ENCODE measurements at places on chromosomes 16 and 17.

DNA sequence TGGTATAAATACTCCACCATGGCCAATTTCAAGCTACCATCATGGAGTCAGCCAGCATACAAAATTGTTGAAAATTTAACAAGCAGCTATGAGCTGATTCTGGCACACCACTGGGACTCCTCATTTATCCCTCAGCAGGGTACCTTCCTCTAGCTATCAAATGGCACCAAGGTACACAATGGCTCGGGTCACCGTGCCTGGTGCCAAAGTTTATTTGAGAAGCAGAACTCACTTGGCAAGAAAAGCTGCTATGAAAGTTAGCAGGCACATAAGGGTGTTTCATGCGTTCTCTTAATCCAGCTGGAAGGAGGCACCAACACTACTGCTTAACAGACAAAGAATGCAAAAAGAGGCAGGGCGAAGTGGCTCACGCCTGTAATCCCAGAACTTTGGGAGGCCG, 51.6 kb downstream of the IKZF3 start:
- no peak for DNase-seq

GRCh38 chr17:81566461-81567126, 14.4 kb upstream of the FAAP100 start:
- no peak for DNase-seq

DNA sequence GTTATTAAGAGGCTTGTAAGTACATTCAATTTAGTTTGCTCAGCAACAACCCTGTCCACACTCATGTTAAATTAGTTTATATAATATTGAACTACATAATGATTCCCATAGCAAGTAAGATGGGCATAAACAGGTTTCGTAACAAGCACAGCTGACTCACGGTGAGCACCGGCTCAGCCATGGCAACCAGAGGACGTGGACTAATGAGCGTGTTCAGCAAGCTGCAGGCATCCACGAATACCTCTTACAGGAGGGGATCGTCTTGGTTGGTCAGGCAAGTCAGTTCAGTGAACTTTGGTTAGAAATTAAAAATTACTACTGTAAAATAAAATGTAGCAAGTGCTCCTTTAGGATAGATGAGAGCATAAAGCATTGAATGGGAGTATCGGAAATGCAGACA, 58.4 kb downstream of the ELAC2 start:
- DNase-seq: no peak

GRCh38 chr17:59010026-59010425, 96.7 kb downstream of the TRIM37 start:
- no peak for DNase-seq

- no peak for DNase-seq
Measured at GRCh38 chr17:19719355-19720209, 3.2 kb upstream of the SLC47A2 start.

DNA sequence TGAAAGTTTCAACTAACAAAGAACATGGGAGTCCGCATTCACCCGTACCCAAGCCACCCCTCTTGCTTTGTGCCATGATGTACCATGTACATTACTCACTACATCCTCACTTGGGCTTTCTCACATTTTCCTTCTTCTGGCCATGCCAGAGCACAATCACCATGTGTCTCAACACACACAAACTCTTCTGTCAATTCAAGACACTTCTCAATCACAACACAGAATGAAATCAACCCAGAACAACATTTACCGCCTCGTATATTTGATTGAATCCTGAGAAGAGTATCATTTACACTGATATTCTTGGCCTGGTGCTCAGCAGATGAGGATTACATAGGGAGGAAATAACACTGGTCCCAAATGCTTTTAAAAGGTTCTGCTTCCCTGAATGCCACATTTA, 4.5 kb downstream of the ADAMTS18 start:
- no peak for DNase-seq

DNA sequence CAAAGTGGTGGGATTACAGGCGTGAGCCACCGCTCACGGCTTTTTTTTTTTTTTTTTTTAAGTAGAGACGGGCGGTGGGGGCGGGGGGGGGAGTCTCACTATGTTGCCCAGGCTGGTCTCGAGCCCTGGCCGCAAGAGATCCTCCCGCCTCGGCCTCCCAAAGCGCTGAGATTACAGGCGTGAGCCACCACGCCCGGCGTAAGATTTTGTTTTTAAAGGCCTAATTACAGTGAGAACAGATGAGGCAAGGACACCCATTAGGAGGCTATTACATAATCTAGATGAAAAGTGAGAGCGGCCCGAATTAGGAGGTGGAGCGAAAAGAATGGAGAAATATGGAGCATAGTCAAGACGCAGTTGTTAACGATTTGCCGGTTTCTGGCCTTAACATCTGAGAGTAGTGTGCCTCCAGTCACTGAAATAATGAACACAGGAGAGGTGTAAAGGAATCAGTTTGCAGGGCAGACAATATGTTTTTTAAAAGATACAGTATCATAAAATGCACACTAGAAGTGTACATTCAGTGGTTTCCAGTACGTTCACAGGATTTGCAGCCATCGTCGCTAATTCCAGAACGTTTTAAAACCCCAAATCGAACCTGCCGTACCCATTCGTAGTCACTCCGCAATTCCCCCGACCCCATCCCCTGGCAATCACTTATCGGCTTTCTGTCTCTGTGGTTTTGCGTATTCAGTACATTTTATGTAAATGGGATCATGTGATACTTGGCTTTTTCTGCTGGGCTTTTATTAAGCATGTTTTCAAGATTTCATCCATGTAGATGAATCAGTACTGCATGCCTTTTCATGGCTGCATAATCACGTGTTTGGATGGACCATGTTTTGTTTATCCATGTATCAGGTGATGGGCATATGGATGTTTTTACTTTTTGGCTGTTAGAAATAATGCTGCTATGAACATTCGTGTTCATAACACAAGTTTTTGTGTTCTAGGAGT, 1.4 kb upstream of the SLX4 start:
- DNase-seq: no peak

DNA sequence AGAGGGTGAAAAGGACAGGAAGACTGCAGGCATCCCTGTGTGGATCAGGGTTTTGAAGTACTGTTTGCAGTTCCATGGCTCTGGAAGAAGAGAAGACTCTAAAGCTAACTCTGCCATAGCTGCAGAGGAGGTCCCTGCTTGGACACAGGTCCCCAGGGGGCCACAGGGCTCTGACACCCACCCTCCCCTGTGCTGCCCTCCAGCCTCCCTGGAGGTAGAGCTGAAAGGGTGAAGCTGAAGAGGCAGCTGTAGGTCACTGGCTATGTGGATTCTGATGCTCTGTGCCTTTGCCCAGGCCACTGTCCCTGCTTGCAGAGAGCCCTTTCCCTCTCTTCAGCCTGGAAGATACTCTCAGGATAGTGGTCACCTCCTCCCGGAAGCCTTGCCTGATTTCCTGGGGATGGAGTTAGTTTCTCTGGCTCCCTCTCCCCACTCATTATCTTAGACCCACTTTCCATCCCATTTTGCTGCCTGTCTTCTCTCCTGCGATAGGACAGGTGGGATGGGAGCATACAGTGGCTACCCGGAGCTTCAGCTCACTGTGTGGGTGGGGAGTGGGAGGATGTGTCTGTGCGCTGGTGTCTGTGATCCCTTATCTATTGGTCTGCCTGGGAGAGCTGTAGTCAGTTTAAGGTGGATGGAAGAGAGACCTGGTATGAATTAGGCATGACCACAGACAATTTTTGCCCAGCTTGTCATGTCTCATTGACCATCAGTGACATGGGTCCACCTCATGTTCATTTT, 89.8 kb upstream of the TMEM97 start:
- DNase-seq: no peak

DNA sequence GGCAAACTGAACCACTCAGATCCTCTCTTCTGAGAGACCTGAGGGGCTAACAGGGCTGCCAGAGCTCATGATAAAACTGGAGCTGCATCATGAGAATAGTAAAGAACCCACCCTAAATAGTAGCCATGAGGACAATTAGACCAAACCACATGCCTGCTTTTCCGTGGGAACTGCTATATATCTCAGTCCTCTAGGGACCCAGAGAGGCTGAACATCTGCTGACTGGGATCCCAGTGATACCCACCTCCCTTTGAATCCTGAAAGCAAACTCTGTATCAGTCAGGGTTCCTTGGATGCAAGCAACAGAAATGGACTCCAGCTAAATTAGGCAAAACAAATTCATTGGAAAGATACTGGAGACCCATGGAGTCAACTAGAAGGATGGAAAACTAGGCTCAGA, 6.5 kb downstream of the MT1X start:
- DNase-seq: no peak

GRCh38 chr16:49419006-49419405, 45.4 kb downstream of the C16orf78 start:
- no peak for DNase-seq

- DNase-seq: no peak
Measured at GRCh38 chr17:57370619-57371018, 114.3 kb downstream of the MSI2 start.

GRCh38 chr17:59506894-59507726, 58.3 kb upstream of the DHX40 start:
- DNase-seq: no peak

- DNase-seq: no peak
Measured at GRCh38 chr17:17924857-17925250, 47.3 kb downstream of the TOM1L2 start.

- DNase-seq: no peak
Measured at GRCh38 chr16:48542020-48542473, 67.9 kb downstream of the N4BP1 start.

DNA sequence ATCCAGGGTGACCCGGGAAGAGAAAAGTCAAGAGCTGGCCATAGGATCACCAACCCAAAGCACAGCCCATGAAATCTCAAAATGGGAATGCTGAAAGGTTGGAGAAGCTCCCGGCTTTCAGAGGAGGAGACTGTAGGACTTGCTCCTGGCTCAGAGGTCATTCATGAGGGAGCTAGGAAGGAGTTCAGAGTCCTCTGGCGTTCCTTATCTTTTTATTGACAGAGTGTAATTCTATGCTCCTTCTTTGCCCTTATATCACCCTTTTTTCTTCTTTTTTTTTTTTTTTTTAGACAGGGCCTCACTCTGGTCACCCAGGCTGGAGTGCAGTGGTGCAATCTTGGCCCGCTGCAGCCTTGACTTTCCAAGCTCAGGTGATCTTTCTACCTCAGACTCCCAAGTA, 27.3 kb upstream of the CNOT1 start:
- no peak for DNase-seq

DNA sequence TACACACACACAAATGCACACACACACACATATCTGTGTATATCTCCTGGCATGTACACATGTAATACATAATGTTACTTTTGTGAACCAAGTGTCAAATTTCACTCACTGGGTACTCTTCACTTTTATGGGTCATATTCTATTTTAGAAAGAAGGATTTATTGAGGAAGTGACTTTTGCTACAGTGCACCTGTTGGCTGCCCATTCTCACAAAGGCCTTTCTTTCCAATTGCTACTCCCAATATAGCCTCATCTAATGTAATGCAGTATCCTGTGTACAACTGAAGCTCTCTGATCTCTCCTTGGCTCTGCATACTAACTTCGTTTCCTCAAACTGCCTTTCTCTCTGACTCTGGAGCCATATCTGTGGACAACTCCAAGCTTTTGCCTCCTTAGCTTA, 107.5 kb downstream of the ABCA8 start:
- no peak for DNase-seq

DNA sequence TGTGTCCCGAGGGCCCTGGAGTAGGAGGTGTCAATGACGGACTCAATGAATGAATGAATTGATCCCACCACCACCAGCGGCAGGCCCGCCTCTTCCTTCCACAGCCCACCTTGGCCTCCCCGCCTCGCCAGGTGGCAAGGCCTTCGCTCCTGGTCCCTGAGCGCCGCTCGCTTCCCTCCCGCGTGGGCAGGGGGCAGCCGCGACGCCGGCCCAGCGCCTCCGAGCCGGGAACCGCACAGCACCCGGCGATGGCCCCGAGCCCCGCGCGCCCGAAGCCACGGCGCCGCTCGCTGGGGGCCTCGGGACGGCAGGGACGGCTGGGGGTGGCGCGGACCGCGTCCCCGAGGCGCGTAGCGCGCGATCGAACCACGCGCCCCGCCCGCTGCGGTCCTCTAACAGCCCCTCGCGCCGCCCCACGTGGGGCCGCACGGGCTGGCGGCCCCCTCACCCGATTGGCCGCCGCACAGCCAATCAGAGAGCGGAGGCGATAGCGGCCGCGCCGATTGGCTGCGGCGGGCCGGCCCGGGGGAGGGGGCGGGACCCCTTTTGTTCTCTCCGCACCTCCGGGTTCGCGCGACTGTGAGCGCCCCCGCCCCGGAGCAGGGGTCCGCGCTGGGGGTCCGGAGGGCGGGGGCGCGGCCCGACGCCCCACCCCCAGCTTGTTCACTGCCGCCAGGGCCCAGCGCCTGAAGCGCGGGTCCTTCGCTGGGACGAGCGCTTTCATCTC, 31.4 kb downstream of the ACTG1 start:
- no peak for DNase-seq

DNA sequence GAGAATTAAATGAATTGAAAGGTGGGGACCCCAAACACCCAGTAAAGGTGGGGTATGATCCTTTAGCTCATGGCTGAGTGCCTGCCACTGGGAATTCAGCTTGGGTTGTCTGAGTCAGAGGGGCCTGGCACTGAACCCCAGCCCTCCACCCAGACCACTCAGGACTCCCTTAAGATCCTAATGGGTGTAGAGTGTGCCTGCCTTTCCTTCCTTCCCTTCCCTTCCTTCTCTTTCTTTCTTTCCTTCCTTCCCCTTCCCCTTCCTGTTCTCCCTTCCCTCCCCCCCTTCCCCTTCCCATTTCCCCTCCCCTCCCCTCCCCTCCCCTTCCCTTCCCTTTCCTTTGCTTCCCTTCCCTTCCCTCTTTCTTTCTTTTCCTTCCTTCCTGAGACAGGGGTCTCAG, 29.9 kb upstream of the GNA13 start:
- DNase-seq: no peak

DNA sequence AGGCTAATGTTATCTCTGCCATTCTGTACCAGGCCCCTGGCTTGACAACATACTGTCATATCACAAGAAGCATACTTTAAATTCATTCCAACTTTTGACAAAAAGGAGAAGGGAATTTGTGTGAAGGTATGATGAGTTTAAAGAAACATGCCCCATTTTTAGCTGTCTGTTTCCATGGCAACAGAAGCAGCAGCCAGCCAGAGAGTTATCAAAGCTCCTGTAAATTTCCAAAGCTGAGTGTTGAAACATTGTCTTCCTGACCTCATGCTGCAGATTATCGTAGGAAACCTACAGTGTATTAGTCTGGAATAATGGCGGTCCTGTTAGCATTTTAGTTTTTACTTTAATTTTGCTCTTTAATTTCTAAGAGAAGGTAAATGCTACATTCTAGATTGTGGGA, 124.9 kb downstream of the MRTFB start:
- no peak for DNase-seq

DNA sequence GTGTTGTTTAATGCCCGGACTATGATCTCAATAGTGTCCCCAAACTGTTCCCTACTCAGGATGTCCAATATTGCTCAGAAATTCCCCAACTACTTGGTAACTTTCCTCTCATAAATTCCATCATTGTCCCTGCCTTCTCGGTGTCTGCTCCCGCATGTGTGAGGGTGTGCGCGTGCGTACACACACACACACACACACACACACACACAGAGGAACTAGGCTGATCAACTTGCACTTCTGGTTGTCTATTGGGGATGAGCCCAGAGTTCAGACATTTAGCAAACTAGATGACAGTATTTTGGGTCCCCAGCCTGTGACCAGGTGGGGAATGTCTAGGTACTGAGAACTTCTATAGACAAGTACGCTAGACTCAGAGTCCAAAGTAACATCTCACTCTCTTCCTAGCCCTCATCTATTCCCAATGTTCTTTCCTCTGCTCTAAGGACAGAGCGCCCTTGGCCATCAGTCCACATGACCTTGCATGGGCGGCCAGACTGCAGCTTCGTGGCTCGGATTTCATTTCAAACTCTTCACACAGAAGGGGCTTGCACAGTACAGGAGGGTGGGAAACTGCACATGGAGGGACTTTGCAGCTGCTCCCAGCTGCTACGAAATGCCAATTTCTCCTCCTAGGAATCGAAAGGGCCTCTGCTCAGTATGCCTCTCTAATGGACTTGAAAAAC, 5.3 kb downstream of the HS3ST3A1 start:
- no peak for DNase-seq
